ENCODE measurements at places on chromosomes 2 and 18.

GRCh38 chr18:61435064-61435652 is 101.9 kb downstream of the CDH20 start:
- DNase-seq, result no peak

DNA sequence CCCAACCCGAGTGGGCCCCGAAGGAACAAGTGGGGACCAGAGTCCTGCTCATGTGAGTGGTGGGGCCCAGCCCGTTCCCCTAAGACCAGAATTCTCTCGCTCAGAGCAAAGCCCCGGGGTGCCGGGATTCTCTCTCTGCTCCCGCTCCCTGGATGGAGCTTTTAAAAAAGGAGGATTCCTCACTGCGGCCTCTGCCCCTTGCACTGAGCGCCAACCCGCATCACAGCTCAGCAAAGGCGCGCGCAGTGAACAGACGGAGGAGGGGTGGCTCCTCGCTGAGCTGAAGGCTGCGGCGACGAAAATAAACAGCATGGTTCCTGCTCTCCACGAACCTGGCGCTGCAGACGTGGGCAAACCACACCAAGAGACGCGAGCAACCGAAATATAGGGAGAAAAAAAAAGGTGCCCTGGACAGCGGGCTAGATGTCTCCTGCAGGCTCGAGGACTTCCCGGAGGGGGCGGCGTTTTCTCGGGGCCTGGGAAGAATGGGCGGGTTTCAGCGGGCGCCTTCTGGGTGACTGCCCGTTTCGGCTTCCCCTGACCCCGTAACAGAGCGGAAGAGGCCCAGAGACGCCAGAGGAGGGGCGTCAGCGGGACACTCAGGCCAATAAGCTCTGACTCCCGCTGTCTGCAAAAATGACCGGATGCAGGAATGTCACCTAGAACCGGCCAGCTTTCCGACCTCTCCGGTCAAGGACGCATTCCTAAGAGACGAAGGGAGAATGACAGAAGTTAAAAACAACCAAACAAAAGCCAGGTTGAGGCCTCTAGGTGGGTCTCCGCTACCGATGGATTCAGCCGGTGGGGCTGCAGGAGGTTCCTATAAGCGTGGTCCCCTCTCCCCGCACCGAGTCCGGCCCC is 819 bp upstream of the KLF11 start:
- no peak for DNase-seq

- no peak for DNase-seq
These were observed 241.0 kb upstream of the RBBP8 start for GRCh38 chr18:22691946-22692710.

DNA sequence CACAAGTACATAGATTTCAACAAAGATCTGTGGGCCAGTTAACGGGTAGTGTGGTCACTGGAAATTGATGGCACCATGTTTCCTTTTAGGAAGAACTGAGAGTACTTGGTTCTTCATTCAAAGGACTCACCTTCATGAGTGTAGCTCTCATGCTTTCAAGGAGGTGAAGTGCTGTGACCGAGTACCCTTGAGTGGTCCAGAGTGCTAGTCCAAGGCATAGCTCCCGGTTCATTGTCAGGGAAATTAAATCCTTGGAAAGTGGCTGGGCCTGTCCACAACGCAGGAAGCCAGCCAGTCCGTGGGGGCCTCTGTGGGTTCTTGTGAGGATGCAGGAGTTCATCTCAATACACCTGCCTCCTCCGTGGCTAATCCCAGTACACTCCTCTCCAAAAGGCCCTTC is 295.1 kb downstream of the GALR1 start:
- DNase-seq, result no peak

DNA sequence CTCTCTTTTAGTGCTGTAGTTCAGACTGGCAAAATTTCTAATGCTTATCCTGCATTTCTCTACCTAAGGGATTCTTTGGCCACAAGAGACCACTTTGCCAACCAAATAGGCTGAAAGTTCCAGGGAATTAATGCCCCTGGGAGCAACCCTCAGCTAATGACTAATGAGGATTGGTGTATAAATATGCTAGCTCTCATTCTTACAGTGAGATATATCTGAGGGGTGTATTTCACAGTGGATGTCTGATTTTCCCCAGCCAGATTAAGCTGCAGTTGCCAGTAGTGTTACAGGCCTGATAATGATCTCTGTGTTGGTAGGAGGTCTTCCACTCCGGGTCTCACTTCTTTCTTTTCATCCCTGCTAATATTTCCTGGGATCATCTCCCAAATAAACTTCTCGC is 90.4 kb downstream of the GULP1 start:
- no peak for DNase-seq

DNA sequence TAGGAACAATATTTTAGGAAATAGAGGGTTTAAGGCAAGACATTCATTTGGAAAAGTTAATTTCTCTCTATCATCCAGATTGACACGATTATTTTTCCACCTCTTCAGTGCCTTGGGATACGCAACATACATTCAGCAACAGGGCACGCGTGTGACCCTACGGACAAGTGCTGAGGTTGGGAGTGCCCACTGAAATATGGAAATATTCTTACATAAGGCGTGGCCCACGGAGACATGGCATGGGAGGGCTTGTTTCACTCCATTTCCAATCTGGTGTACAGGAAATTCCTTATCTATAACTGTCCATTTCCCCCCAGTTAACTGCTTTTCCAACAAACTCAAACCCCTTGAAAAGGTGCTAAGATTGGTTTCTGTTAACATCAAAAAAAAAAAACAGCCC is 20.9 kb upstream of the KIDINS220 start:
- no peak for DNase-seq

- DNase-seq, result no peak
These were observed 372.8 kb downstream of the MTX2 start for GRCh38 chr2:176642074-176642473.

GRCh38 chr2:46490521-46491141 is 11.3 kb downstream of the TMEM247 start:
- DNase-seq, result no peak

DNA sequence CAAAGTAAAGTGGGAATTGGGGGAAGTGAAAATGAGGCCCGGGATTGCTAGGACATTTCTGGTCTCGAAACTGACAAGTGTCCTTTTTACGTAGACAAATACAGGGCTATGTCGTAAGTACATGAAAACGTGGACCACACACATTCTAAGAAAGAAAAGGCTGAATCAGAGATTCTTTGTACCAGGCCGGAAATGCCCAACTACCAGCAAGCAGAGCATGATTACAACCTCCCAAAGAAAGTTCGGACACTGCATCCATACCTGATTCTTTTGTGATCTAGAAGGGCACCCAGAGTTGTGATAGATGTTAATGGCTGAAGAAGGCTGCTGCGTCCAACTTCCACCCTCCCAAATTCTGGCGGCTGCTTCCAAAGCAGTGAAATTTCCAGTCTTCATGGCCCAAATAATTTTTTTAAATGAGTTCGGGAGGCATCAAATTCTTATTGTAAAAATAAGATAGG is 1.7 kb downstream of the RBMS1 start:
- DNase-seq, result no peak

- no peak for DNase-seq
These were observed 309.6 kb upstream of the CNTNAP5 start for GRCh38 chr2:123715467-123715982.

DNA sequence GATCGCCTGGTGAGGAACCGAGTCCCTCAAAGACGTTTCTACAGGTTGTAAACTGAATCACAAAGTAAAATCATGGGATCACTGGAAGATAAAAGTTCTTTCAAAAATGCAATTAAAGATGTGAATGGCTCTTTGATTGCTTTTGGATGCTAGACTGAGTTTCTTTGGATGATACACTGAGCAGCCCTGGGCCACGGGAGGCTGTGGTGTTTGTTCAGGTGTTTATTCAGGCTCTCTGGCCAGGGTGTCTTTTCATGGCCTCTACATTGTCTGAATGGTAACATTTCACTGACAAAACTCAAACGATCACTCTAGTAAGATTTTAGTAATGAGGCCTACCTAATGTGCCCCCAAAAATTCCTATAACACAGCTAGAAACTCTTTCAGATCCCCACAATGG is 48.4 kb upstream of the SPATS2L start:
- no peak for DNase-seq

GRCh38 chr18:58851856-58852255 is 12.8 kb upstream of the ZNF532 start:
- no peak for DNase-seq

DNA sequence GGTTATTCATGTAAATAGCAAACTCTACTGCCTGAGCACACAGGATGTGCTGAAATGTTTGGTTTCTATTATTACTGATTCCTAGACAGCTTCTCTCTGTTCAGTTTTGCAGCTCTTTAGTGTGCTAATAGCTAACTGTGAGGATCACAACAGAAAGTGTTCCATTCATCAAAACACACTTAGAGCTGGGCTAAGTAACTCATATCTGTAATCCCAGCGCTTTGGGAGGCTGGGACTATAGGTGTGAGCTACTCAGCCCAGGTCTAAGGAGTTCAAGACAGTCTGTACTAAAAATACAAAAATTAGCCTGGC is 63.2 kb downstream of the MOGAT1 start:
- no peak for DNase-seq

DNA sequence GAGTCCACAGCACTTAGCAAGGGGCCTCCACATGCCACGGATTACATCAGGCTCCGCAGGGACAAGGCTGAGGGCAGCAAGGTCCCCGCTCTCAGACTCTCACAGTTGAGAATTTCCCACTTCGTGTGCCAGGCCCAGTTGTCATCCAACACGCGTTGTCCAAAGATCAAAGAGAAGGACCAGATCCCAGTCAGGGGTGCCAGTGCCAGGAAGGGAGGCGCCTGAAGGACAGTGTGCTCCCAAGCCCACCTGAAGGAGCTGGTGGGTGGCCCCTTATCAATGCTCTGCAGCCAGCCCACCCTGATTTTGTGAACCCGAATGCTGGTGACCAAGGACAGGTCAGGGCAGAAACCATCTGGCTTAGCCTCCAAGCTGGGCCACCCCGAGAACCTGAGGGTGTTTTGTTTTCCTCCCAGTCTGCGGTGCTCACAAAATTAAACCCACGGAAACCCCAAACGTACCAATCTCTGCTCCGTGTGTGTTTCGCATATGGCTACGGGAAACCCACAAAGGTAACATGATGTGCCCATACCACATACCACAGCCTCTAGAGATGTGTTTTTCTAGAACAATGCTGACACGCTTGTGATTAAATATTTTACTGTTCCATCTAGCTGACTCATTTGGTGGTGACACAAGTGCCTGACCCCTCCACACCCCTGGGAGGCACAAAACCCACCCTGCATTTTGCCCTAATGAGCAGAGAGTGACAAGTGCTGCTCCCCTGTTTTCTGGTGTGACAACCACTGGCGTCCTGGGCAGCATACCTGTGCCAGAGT is 24.5 kb downstream of the CRACDL start:
- DNase-seq, result no peak

GRCh38 chr2:36789181-36789804 is 92.8 kb downstream of the VIT start:
- DNase-seq, result no peak

DNA sequence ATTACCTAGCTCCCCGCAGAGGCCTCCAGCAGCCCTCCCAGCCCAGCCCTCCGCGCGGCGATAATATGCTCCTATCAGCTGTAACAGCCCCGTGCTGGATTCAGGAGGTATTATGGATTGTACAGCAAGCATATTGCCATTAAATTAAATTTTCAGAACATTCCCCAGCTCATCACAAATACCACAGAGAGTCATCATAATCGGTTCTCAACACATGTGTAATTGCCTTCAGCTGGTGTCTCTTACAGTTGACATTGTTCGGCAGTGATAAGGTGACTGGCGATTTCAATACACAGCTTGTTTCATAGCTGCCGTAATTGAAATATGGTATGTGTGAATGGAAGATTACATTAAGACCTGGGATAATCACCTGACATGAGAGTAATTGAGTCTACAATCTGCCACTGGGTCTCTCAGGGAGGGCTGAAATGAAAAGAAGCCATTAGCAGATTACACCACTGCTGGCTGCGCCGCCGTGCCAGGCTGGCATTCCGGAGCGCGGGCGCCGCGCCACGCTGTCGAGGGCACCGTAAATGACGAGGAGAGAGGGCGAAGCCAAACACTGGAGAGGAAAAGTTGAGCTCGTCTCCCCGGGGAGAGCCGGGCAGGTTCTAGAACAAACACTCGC is 549.4 kb upstream of the SALL3 start:
- DNase-seq, result no peak

GRCh38 chr2:126049461-126049860 is 606.5 kb upstream of the GYPC start:
- no peak for DNase-seq

- DNase-seq, result no peak
These were observed 9.1 kb upstream of the KLHL30 start for GRCh38 chr2:238129166-238130010.

DNA sequence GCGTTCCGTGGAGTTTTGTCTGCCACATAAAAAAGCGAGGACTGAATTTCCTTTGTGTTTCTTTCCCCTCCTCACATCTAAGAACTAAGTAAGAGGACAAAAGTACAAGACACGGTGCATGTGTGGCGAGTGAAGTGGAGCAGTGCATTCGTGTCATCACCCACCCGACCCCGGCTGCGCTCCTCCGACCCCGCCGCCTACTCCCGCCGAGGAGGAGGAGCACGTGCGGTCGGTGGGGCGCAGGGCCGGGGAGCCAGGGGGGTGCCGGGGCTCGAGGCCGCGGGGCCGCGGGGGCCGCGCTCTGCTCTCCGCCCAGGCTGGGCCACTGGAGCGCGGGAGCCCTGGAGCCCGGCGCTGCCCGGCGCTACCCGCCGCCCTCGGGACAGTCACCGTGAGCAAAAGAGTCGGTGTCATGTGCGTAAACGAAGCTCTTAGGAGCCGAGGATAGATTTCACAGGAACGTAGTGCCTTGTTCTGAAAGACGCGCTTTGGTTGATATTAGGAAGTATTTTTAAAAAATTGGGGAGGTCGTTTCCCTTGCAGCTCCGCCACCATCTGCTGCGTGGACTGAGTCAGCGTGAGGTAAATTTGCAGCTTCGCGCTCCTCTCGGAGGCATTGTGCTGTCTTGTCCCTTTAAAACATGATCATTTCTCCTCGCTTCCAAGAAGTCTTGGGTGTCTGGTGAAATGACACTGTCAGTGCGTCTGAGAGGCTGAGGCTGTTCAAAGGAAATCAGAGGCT is 11.0 kb downstream of the TBR1 start:
- DNase-seq, result no peak

- DNase-seq, result peak; percentile 3
These were observed 452.3 kb upstream of the ID2 start for GRCh38 chr2:8229546-8229986.

DNA sequence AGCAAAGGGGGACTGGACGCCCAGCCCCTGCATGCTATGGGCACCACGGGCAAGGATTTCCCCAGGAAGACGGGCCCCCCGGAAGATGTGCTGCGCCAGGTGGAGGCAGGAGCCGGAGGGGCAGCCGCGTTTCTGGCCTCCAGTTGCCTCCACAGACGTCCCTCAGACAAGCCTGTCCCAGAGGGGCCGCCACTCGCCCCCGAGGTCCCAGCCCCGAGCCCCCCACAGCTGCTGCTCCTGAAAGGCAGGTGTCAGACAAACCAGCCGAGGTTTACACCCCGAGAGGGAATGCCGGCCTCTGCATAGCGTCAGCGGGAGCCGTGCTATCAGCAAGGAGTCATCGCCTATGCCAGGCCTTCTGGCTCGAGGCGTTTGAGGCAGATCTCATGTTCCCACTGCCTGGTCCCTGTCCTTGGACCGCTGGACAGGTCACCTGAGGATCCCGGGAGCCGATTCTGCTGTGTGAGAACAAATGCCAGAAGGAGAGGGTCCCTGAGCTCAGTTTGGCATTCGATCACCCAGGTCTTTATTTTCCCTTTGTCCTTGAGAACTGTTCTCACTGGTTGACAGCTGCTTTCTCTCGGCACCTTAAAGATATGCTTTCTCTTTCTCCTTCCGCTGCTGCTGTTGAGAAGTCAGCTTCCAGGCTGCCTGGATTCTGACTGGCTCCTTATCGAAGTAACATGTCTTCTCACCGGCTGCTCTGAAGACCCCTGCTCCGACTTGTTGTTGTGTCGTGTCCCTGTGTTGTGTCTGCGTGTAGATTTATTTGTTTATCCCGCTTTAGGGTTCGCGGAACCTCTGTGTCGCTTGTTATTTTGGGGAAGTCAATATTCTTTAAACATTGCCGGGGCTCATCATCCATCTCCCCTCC is 20.6 kb downstream of the CROCC2 start:
- no peak for DNase-seq
